NCI-H2029 (cell line): ENCODE measurements at places on chromosomes 16 and 17.
A peak's percentile ranks its signal among the peaks of the same experiment; 100 is the strongest.

DNA sequence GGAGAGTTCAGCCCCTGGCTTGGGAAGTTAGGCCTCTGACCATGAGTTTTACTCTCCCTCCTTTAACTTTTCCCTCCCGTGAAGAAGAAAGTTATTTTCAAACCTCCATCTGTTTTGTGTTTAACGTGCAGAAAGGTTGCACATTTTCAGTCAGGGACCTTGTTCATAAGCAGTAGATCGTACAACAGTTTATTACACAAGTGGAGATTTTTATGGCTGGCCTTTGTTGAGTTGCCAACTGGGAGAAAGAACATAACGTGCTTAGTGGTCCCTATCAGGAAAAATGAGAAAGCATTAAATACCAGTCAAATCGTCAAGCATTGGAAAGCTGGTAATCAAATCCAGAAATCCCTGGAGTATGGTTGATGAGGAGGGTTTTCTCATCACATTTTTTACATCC is 117.9 kb upstream of the MYOCD start:
- DNase-seq: no peak

DNA sequence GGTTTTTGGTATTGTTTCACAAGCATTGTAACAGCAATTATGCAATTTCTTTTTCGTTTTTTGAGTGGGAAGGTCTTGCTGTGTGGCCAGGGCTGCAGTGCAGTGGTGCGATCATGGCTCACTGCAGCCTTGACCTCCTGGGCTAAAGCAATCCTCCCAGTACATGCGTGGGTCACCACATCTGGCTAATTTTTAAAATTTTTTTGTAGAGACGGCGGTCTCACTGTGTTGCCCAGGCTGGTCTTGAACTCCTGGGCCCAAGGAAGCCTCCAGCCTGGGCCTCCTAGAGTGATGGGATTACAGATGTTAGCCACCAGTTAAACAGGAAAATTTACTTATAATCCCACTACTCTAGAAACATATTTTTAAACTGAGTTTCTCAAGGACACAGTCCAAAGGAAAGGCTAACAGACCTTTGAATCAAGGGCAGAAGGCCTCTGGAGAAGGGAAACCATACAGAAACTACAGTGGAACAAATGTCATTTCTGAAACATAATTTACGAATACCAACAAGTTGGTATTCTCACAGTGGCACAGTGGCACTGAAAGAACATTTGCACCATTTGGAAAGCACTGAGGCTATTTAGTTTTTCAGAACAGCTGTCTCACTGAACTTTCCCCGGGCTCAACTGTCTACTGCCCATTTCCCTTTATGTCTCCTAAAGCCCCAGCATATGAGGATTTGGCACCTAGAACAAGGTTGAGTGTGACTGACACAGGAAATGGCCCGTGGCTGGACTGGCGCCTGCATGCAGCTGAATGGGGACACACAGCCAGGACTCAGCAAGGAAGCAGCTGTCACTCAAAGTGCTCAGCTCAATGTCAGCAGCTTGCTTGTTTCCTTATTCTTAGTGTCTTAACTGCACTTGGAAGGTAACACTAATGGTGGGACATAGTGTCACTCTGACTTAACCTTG is 2.8 kb upstream of the PRKAR1A start:
- peak; percentile 67 for DNase-seq

GRCh38 chr16:70685938-70686375 is at the start of gene MTSS2:
MTSS2 (minus strand) TSS chr16:70686053; CDS start chr16:70685791, 262 bp downstream.
- peak; percentile 55 for DNase-seq

DNA sequence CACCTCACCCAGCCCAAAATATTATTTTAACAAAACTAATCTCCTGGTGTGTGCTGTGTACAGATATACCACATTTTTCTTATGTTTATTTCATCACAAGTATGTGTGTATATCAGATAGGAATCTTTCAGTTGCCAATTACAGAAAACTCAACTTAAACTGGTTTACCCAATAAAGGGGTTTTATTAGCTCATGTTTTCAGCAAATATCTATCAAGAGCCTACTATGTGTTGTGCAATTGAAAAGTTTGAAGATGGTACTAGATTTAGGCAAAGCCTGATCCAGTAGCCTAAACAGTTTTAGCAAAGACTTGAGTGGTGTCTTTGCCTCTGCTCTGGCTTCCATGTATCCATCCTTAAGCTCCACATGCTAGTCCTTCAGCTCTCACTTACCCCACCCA is 45.1 kb upstream of the LYRM9 start:
- no peak for DNase-seq

- DNase-seq: no peak
Observed at GRCh38 chr16:85660843-85661739, 27.7 kb downstream of the GINS2 start.

GRCh38 chr17:27939474-27940465 is 46.6 kb upstream of the LYRM9 start:
- no peak for DNase-seq

- no peak for DNase-seq
Observed at GRCh38 chr17:17835415-17836249, 1.2 kb downstream of the SREBF1 start.

DNA sequence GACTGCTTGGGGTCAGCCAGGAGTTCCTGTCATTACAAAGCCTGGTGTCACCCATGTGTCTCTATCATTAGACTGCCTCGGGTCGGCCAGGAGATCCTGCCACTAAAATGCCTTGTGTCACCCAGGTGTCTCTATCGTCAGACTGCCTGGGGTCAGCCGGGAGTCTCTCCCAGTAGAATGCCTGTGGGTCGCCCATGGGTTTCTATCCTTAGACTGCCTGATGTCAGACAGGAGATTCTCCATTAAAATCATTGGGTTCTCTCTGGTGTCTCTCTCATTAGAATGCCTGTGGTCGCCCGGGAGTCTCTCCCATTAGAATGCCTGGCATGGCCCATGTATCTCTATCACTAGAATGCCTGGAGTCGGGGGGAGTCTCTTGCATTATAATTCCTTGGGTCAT is 2231.0 kb downstream of the TP53TG3F start:
- no peak for DNase-seq

DNA sequence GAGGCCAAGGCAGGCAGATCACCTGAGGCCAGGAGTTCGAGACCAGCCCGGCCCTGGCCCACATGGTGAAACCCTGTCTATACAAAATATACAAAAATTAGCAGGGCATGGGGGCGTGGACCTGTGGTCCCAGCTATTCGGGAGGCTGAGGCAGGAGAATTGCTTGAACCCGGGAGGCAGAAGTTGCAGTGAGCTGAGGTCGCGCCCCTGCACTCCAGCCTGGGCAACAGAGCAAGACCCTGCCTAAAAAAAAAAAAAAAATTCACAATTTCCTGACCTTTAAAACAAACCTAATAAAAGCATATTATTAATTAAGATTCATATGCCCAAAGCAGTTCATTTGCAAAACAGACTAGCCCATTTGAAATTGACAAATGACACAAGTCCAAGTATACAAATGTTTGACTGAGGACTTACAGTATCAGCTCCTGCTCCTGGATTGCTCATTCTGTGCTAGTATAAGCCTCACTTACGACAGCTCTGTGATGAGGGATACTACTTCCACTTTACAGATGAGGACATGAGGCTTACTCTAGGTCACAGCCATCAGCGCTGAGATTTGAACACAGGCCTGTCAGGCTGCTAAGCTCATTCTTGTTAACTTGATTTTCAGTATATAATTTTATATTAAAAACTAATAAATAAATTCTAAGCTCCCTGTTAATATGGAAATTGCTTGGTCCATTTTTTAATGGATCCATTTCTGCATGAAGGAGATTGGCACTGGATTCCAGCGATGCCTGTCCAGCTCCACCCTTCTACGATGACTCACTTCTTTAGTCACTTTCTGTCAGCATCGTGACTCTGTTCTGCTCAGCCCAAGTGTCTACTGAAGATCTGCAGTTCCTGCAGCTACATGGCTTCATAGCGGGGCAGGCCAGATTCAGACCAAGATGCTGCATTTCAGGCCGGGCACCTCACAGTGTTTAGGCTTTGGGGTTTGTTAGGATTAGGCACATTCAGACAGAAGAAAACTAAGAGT is 88.2 kb downstream of the WDR59 start:
- DNase-seq: no peak

- no peak for DNase-seq
Observed at GRCh38 chr16:58243528-58244004, 45.7 kb upstream of the CSNK2A2 start.

- no peak for DNase-seq
Observed at GRCh38 chr16:49911430-49911829, 55.5 kb upstream of the ZNF423 start.

- DNase-seq: no peak
Observed at GRCh38 chr17:60361889-60362288, 30.0 kb downstream of the USP32 start.

DNA sequence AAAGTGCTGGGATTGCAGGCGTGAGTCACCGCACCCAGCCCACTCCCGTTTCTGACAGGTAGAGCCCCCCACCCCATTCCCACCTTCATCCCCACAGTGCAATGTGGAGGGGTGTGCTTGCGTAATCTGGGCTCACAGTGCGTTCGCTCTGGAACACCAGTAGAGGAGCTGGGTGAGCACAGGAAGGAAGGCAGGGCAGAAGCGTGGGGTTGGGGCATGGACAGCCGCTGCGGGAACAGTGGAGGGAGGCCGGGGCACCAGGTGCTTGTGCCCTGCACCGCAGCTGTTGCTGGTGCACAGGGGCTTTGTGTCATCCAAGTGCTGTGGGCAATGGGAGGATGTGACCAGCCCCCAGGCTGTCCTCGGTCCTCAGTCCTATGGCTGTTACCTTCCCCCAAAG is 24.7 kb downstream of the KDM8 start:
- DNase-seq: no peak

- DNase-seq: no peak
Observed at GRCh38 chr16:85193115-85193493, 80.8 kb upstream of the CIBAR2 start.

DNA sequence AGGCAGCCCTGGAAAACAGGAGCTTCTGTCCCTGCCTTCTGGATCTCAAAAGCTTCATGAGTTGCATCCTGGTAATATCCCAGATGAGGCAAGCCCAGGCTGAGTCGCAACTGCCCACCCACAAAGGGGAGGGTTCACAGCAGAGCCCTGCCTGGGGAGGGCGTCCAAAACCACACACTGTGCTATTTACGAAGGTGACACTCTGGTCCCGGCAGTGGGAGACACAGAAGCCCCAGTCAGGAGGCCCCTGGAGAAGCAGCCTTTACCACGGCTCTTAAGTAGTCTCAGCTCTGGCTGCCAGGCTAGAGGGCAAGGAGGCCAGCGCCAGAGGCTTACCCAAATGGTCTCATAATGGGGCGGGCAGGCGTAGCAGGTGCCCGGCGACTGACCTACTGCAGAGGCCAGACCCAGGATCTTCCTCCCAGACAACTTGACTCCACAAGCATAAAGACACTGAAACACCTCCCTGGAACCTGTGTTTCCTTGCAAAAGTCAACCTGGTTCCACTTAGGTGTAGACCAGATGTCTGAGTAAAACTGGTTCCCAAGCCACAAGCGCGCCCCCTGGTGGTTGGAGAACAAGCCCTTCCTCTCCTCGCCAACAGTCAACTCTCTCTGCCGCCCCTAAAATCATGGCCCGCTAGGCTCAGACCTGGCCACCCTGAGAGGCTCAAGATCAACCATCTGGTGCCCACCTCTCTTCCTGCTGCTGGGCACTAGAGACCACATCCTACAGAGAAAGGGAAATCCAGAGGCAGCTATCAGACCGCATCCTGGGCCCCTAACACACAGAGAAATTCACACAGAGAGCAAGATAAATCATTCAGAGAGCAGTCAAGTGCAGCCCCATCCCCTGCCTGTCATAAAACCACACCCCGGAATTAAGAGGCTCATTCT is 5.2 kb downstream of the AXIN2 start:
- peak; percentile 31 for DNase-seq

DNA sequence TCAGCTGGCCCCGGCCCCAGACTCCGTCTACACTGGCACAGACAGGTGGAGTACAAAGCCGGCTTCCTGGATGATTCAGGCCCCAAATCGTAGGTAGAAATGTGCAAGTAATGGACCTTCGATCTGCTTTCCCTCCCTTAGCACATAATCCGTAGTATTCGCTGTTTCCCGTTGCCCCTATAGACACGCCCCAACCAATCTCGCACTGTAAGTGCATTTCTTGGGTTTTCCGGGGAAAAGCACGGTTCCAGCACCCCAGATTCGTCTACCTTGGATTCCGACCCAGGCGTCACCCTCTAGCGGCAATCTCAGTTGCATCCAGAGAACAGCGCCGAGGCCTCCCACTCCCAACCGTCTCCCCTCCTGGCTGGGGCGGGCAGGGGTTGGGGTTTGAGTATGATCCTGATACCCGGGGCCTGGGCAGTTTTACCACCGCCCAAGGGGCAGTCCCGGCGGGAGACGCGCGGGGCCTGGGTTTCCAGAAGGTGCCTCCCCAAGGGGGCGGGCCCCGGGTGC is 12.1 kb upstream of the FOXF1 start:
- DNase-seq: no peak

DNA sequence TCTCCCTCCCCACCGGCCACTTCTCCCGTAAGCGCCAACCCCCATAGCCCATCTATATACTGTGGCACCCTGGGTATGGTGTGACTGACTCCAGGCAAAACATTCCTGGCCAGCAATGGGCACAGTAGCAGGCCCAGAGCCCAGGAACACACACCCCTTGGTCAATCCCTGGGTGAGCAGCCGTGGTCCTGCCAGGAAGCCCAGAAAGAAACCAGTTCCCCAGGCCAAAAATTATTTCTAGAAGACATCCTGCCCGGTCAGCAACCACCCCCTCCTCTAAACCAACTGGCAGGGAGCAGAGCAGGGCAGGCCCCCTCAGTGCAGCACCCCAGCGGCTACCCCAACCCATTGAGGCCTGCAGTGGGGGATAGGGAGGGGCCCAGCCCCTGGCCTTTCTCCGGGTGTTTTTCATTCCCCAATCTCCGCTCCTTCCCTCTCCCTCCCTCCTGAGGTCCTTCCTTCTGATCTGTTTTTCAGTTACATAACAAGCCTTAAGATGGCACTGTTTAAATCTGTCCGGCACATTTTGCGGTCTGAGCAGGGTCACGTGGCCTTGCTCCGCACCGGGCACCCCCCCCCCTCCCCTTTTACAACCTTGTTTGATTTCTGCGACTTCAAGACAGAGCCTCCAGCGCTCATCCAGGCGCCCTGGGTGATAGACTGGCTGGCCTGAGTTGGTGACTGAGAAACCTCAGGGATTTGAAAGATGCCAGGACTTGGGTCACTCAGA is 2.0 kb downstream of the NPTX1 start:
- no peak for DNase-seq

DNA sequence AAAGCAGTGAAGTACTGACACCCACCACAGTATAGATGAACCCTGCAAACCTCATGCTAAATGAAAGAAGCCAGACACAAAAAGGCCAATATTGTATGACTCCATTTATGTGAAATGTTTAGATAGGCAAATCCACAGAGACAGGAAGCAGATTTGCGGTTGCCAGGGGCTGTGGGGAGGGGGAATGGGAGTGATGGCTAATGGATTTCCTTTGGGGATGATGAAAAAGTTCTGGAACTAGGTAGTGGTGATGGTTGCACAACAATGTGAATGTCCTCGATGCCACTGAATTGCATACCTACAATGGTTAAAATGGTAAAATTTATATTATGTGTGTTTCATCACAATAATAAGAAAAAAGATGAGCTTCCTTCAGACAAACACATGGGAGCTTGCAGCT is 28.4 kb upstream of the WFIKKN2 start:
- no peak for DNase-seq

DNA sequence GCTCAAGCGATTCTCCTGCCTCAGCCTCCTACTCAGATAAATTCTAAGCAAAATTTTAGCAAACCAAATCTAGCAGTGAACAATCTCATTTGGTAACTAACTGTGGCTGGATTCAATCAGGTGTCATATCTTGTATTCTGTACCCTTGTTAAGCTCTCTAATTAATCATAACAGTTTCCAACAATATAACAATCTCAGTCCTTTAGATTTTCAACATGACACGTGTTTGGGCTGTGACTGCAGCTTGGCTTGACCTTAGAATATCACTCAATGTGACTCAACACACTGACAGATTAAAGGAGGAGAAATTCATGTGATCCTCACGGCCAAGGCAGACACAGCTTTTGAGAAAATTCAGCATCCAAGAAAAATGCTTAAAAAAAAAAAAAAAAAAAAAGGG is 133.6 kb downstream of the BANP start:
- DNase-seq: no peak
